Stromal cell of bone marrow (primary cell): ENCODE measurements at places on chromosomes 2 and 18.
A peak's percentile ranks its signal among the peaks of the same experiment; 100 is the strongest.

- DNase-seq: no peak
Measured at GRCh38 chr2:206520450-206520849, 77.1 kb downstream of the ADAM23 start.

DNA sequence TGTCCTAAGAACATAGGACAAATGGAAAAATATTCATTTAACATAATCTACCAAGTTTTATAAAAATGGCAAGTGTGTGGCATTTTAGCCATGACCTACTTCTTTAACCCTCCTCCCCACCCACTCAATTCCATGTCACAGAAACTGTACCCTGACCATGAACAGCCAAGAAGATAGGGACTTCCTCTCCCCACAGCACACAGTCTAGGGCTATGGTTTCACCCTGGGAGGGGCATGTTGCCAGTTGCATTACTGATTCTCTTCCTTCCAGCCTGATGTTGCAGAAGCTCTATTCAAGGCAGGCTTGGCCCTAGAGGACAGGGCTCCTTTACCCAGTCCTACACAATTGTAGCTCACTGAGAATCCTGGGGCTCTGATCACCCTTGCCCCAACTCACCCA lies 153.6 kb upstream of the KLF7 start:
- DNase-seq: no peak

DNA sequence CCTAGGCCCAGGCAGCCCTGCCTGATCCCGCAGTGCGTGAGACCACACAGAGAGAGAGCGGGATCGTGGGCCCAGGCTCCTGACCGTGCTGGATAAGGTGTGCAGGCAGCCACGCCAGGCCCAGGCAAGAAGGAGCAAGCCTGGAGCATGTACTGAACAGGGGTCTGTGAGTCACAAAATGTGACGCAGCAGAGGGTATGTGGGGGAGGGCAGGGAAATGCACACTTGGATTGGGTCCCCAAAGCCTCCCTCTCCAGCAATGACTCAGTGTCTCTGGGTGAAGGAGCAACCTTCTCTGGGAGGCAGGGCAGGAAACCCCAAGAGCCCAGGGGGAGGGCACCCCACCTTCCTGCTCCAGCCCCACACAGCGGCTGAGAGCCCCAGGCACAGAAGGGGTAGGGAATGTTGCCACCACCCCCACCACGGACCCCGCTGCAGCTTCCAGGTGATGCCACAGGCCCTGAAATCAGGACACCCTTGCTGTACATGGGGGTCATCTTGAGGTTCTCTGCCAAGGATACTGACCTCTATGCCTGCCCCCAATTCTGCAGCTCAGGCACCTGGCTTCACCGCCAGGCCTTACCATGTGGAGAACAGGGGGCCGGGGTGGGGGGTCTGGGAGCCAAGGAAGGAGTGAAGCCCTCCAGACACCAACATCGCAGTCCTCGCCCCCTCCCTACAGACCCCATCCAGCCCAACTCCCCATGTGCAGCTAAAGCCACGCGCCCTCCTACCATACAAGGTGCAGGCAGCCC lies 1.3 kb upstream of the GPC1 start:
- DNase-seq: peak; percentile 96

DNA sequence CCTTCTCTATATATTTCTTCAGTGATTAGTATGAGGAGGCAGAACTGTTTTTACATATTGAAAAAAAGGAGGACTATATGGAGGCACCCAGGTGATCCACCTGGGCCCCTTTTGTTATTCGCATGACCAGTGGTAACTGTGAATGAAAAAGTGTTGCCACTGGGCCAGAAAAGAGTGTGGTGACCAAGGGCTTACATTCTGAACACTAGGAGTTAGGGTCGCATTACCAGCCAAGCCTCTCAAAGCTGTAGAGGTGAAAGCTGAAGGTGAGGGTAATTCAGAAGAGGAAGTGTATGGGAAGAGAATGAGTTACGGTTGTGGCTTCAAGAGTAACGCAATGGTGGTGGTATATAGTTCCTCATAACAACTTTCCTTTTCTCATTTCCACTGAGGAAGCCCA lies 487.6 kb downstream of the TMEM182 start:
- no peak for DNase-seq

DNA sequence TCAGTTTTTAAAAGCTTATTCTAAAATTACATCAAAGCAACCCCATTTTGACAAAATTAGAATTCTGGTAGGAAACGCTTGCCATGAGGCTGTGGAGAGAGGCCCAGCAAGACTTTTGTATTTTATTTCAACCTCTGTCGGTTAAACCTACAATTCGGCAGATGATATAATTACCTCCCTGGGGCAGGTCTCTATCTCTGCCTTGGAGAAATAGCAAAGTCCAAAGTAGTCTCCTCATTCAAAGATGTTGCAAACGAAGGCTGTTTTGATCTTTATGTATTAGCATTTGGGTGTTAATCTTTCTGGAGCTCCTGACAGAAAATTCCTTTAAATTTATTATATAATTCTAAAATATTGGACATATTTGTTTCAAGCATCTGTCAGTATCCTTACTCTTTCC lies 35.6 kb downstream of the GALM start:
- no peak for DNase-seq

DNA sequence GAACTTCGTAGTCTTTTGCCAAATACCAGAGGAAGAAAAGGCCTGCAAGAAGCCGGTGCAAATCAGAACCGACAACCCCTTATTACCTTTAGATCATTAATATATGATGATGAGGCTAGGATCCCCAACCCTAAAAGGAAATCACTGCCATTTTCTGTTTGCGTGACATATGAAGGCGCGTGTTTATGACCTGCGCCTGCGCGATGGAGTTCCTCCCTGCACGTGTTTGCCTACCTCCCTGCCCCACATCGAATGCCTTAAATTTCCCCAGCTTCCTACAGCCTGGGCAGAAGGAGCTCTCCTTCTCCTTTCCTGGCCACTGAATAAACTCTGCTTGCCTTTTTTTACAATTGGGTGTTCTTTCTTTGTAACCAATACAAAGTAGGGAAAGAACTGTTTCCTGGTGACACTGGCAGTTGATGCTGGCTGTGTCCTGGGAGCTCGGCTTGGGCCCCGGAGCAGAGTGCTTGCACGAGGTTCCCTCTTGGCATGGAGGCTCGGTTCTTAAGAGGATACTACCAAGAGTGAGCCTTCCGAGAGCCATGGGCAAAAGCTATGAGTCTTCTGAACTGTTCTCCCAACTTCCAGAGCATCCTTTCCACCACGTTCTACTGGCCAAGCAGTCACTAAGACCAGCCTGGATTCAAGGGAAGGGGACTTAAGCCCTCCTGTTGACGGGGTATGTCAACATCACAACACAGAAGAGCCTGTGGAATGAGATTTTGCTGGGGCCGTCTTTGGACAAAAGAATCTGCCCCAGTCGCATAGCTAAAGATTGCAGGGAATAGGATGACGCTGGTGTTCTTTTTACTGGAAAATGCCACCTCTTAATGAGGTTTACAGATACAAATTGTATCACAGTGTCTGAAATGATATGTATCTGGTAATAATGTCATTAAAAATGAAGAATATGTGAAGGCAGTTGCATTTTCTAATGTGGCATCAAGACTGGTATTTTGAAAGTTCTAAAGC lies 179.8 kb downstream of the SH3BP4 start:
- no peak for DNase-seq

DNA sequence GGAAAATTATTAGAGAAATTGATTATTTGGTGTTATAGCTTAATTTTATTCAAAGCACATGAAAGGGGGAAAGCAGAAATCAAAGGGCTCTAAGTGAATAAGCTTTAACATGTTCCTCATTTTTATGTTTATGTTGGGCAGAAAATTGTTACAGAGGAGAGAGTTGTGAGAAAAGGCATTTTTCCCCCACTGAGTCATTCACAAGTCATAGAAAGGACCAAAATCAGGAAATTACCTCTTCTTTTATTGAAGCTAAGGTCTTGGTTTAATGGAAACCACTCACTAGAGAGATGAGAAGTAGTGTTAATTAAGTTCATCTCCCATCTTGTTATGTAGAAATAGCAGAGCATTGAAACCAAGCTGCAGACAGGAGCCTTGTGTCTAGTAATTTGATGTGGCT lies 175.3 kb upstream of the THUMPD2 start:
- DNase-seq: peak; percentile 30

GRCh38 chr2:205849136-205849535 lies 166.8 kb downstream of the NRP2 start:
- DNase-seq: no peak

DNA sequence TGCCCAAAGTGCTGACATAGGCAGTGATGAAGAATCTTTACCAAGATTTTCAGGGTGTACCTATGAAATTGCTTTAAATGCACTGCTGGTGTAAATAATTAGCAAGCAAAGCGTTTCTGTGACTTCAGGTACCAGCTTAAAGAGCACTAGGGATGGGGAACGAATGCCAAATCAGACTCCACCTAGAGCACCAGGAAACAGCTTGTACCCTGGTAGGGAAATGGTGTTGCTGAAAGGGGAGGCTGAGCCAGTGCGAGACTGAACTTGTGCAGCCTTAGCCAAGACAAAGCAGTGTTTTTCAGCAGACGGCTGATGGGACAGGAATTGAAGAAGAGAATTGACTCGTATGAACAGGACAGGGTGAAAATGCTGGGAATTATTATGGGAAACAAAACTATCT lies 65.6 kb downstream of the TWSG1 start:
- DNase-seq: no peak

- no peak for DNase-seq
Measured at GRCh38 chr2:173043476-173043875, 32.2 kb upstream of the MAP3K20 start.

- DNase-seq: no peak
Measured at GRCh38 chr2:103754530-103754929, 992.7 kb downstream of the TMEM182 start.

GRCh38 chr2:74514368-74515270 lies at the start of gene TLX2:
Gene TLX2 (plus strand): TSS chr2:74514450. CDS start chr2:74514807, 357 bp downstream.
- DNase-seq: no peak

GRCh38 chr2:187956906-187957534 lies 334.7 kb upstream of the GULP1 start:
- no peak for DNase-seq

DNA sequence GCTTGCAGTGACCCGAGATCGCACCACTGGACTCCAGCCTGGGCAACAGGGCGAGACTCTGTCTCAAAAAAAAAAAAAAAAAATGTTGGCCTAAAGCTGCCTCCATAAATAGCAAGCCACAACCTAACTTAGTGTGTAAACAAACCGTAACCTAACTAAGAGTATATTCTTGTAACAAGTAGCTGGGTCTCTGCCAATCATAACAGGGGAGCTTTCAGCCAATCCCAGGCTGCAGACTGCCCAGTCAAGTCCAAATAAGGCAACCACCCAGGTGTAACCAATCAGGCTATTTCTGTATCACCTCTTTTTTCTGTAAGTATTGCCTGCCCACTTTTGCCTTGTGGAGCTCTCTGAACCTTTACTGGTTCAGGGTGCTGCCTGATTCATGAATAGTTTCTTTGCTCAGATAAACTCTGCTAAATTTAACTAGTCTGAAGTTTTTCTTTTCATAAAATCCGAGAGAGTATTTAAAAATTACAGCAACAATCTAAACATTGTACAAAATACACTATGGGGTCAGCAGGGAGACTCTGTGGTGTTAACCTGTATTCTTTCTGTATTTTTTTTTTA lies 4.5 kb downstream of the PSTPIP2 start:
- DNase-seq: no peak

GRCh38 chr2:238513346-238513745 lies 86.6 kb downstream of the ASB1 start:
- no peak for DNase-seq

DNA sequence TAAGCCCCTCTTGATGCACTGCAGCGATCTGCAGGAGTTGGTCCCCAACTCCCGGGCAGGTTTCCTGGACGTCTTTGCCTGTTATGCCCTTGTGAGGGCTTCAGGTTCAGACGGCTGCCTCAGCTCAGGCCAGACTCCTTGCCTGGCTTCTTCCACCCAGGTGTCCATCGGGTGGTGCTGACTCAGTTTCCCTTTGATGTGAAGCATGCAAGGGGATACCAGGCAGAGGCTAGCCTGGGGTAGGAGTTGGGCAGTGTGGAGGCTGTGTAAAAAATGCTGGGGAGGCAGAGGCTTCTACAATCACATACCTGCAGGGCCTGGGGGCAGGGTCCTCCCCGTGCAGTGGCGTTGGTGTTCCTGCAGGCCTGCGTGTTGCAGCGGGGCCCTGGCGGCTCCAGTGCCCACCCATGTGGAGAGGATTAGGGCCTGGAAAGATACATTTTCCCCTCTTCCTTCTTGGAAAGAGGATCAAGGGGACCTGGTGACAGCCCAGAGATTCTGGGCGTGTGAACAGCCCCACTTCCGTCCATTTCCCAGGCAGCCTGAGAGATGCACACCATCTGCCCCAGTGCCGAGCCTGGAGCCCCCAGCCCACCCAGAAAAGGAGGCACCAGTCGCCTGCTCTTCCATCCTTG lies 338.3 kb downstream of the DYSF start:
- DNase-seq: no peak

GRCh38 chr18:75261430-75262223 lies 51.0 kb downstream of the TSHZ1 start:
- no peak for DNase-seq

DNA sequence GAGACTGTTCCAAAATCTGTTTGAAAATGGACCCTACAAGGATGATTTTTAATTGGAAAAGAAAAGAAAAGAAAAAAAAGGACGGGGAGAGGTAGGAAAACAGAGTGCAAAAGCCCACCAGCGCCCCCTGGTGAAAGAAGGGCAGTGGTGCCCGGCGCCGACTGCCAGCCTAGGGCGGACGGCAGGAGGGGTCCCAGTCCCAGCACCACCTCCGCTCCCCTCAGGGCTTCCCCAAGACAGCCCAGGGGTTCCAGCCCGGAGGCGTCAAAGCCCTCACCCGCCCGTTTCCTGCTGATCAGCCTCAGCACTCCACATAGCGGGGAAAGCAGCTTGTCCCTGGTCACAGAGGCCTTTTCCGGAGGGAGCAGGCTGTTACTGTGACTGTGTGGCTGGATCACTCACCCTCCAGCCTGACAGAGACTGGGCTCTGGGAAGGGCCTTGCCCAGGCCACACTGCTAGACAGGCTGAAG lies 213.9 kb downstream of the TFCP2L1 start:
- DNase-seq: peak; percentile 28

GRCh38 chr2:70994009-70994698 lies 519 bp downstream of the TEX261 start:
- no peak for DNase-seq

GRCh38 chr18:32318581-32318980 lies 128.7 kb downstream of the MEP1B start:
- DNase-seq: no peak

- no peak for DNase-seq
Measured at GRCh38 chr2:59739166-59739565, 814.3 kb downstream of the BCL11A start.

- no peak for DNase-seq
Measured at GRCh38 chr18:75167759-75168618, 41.0 kb downstream of the PTGR3 start.

- no peak for DNase-seq
Measured at GRCh38 chr2:96806468-96807126, 9.5 kb upstream of the CNNM3 start.

GRCh38 chr2:36338827-36339145 lies 16.8 kb upstream of the CRIM1 start:
- no peak for DNase-seq

- no peak for DNase-seq
Measured at GRCh38 chr2:181780047-181780651, 99.8 kb upstream of the NEUROD1 start.

- no peak for DNase-seq
Measured at GRCh38 chr2:16172324-16173175, 232.2 kb downstream of the MYCN start.

GRCh38 chr2:153354377-153354776 lies 124.2 kb downstream of the RPRM start:
- DNase-seq: no peak
